ENCODE measurements at places on chromosomes 2 and 18.

DNA sequence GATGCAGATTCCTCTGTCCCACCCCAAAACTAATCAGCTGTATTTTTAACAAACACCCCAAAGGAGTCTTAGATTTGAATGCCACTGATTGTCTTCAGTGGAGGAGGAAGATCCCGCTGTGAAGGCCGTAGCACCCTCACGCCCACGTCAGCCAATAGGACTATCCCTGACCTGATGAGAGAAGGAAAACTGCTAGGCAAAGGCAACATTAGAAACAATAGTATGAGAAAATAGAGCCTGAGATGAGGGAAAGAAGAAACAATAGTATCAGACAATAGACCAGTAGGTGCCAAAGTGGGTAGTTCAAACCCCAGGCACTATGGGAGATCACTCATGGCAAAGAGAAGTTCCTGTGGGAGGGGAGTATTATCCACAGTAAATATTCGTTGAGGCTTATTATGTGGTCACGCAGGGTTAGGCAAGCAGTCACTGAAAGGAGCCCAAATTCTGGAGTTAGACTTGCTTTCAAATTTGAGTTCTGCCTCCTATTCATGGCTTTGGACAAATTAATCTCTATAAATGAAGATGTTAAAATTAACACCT is 2.8 kb downstream of the PCBP1 start:
- no peak for DNase-seq

GRCh38 chr2:88855620-88856408 is 164.3 kb downstream of the RPIA start:
- DNase-seq: no peak

- no peak for DNase-seq
Observed at GRCh38 chr2:61670591-61671501, 132.7 kb upstream of the XPO1 start.

GRCh38 chr2:144456680-144457079 is 63.2 kb downstream of the ZEB2 start:
- peak; percentile 73 for DNase-seq

- no peak for DNase-seq
Observed at GRCh38 chr2:172993139-172993538, 82.5 kb upstream of the MAP3K20 start.

DNA sequence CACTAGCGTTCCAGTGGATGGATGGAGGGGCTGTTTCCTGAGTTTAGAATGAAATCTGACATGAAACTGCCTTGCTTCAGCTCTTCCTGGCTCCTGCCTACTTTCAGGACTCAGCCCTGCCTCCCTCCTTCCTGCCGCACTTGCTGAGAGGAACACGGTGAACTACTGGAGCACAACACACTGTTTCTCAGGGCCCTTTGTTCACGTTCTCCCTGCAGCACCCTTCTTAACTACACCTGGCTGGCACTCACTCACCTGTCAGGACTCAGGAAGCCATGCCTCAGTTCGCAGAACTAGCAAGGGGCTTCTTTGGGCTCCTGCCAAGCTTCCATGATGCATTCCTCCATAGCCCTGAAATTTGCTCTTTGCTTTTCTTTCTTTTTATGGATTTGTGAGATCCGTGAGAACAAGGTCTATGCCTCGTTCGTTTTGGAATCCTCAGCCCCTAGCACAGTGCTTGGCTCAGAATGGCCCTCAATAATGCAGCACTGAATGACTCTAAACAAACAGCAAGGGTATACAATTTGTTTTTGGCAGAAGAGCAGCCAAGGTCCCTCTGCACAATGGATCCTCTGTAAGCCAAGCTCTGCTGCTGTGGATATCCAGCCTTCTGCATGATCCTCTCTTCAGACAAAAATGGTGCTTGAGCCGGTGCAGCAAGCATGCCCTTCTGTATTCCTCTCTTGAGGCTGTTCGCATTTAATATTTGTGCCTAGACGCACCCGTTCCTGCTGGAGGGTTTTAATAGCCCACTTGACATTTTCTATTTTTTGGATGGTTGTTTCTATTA is 357.0 kb downstream of the TSN start:
- DNase-seq: no peak

GRCh38 chr2:114550895-114551793 is 108.7 kb downstream of the DPP10 start:
- DNase-seq: peak; percentile 83

DNA sequence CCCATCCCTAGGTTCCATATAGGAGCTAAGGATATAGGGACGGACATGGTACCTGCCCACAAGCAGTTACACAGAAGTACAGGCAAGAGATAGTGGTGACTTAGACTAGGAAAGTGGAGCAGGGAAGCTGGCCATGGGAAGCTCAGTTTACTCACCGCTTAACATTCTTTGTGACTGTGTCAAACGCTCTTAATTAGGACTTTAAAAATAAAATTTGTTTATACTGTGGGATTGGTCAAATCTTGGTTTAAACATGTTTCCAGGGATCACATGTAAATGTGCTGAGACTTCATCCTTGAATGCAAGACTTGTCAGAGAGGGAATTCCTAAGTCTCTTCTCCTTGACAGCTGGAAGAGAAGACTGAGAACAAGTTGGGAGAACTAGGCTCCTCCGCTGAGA is 107.3 kb downstream of the MTCL1 start:
- no peak for DNase-seq

- DNase-seq: no peak
Observed at GRCh38 chr18:35516351-35516750, 18.6 kb upstream of the INO80C start.

DNA sequence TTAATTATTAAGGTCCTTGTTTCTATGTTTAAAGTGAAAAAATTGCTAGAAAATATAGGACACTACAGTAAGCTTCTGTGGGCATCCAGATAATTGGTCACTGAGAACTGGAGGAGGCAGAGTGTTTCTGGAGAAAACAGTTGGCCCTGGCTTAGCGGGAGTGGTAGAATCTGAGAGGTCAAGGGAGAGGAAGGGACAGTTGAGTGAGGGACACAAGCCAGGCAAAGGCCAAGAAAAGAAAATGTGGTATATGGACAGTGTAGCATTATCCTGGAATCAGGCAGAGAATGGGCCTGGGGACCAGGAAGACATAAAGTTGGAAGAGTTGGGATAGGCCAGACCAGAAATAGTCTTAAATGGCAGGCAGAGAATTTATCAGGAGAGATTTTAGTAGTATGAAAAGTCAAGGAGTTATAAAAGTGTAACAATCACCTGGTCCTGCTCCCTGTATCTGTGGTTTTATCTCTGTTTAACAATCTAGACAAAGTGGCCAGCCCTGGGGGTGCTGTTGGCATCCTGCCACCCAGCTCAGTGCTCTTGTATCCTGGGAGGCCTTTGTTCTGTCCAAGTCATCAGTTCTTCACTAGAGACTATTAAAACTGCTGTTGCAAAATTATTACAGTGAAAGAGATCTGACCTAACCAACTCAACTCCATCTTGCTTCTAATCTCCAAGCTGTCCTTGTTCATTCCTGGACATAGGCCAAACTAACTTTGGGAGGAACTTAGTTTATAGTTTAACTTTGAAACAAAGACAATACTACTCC is 15.4 kb upstream of the MSGN1 start:
- DNase-seq: no peak

DNA sequence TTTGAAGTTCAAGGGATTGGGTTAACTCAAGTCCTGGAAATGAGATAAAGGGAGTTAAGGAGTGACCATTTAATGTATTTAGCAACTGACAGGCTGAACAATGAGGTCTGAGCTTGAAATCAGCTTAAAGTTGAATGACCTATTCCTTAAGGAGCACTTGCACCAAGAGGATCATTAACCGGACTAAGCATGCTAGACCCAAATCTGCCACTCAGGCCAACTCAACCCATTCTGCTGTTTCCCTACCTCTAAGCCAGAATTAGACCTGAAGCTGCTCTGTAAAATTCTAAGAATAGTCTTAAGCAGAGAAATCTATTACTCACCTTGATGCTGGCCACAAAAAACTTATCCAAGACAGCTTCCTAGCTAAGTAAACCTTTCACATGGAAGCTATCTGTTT is 59.8 kb downstream of the SPRED2 start:
- no peak for DNase-seq

DNA sequence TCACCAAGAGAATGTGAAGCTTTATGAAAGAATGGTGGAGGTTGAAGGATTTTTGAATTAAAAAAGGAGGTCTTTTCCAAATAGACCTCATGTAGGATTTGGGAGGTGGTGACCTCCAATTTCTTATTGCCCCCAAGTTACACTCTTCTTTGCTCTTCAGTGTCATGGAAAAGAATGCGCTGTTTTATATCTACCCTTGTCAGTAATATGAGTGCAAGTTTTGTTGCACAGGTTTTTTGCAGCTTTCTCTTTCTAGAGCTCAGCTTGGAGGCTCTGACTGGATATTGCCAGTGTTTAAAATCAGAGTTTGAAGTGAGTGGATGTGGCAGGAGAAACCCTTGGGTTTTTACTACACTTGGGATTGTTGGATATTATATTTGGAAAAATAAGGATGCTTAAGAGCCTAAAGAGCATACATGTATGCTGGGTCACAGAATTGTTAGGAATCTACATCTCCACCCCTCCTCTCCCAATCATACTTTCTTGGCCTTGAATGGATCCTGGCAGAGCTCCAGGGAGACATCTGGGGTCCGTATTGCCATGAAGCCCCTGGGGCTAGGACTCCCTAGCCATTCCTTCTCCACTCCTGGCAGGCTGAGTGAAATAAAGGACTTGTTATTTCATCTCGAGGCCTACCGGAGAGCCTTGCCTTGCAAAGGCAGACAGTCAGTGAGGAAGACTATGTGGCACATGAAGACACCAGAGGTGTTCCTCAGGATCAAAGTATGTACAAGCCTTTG is 43.8 kb downstream of the APOB start:
- no peak for DNase-seq

DNA sequence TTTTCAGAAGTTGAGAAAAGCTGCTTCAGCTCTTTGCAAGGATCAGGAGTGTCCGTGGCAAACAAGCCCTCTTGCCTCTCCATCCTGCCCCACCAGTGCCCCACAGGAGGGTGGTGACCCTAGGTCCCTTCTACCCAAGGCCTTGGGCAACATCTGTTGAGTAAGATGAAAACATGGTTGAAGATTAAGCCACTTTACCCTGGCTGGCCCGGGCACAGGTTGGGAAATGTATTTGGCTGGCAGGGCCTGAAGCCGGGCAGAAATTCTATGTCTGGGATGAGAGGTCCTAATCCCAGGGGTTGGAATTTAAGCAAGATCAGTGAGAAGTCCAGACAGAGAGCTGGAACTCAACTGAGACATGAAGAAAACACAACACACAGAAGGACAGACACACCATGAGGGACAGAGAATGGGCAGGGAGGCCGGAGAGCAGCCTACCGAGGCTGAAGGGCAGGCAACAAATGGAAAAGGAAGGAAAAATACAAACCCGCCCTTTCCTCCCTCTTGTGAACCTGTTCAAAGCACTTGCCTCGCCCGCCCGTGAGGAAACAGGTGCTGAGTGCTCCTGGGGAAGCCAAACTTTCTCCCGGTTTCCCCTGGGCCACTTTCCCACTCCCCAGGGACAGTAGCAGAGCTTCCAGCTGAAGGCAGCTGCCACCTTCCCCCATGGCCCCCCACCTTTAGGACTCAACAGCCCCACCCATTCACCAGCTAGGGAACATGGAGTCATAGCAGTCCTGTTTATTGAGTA is 86.1 kb downstream of the TNS1 start:
- no peak for DNase-seq

DNA sequence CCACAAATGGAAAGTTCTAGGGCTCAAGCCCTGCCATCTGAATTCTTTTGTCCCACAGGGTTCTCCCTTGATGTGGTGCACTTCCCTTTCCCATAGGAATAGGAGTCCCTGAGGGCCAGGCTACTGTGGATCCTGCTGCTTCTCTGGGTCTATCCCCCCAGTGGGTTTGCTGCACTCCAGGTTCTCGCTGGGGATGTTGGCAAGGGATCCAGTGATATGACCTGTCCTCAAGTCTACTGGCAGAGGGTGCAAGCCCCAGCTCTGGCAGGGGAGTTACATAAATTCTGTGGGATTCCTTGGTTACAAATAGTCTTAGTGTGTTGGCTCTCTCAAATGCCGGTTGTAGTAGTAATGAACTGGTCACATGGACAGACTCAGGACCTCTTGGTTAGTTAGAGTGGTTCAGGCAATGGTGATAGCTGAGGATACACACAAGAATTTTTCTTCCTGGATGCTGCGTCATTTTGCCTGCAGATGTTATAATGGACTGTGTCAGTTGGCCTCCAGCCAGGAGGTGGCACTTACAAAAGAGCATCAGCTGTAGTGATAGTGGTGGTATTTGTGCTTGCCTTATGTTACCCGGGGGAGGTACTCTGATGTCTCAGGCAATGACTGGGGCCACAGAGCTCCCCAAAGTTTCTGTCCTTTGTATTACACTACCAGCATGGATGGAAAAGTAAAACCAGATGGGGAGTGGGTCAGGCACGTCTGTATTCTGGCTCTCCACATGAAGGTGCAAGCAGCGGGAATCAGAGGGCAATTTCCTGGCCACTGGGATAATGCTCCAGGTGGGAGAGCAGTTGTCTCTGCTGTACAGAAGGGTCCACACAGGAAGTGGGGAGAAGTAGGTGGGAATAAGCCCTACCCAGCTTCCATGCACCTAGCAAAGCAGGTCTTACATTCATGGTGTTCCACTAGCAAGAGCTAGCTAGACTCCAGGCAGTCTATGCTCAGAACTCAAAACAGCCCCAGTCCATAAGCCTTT is 267.9 kb downstream of the SOX11 start:
- peak; percentile 35 for DNase-seq

DNA sequence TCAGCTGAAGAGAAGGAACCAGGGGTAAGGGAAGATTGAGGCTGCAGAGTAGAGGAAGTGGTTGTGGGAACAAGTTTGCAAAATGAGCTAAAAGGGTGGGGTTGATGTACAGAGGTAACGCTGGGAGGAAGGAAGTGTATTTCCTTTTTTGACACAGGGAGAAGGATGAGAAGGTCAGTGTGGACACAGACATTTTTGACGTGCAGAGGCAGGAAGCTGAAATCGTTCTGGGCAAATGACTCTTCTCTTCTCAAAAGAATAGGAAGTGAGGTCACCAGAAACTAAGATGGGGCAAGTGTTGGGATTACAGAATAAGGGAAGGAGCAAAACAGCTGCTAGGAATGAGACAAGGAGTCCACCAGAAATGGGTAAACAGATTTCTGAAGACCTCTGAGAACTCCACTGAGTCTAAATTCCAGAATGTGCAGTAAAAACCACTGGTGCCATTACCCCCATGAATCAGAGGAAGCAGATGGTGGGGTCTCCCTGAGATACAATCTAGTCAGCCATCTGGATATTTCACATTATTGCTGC is 20.0 kb upstream of the RNF149 start:
- no peak for DNase-seq

- DNase-seq: no peak
Observed at GRCh38 chr2:170878066-170878465, 51.0 kb upstream of the GORASP2 start.

DNA sequence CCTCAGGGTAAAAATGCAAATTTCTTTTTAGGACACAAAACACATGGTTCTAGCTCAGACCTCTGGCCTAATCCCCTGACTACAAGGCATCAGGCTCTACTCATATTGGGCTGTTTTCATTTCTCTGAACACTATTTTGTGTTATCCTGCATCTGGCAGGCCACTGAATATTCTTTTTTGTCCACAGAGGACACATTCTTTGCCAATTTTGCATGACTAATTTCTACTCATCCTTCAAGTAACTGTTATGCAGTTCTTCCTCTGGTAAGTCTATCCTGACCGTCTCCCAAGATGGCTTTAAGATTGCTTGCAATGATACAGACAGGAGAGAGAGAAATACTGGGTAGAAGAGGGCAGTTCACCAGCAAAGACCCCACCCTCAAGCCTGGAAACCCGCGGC is 107.6 kb upstream of the RGPD4 start:
- no peak for DNase-seq

GRCh38 chr2:98084869-98085238 is 2.1 kb upstream of the VWA3B start:
- no peak for DNase-seq

Measured in islet precursor cell (in vitro differentiated cells).